ENCODE measurements at places on chromosomes 2 and 18. TPM values are rescaled to one million over a fixed set of nuclear protein-coding genes. Genes with fewer than 3 reads are reported as not detected.

- H3K27me3 ChIP-seq, result no peaks in the 10 kb centered on the region
- no peaks in the 10 kb centered on the region for H3K36me3 ChIP-seq
- no peak overlapping the region for H3K27ac ChIP-seq
- no peak for DNase-seq
These were observed 153.2 kb downstream of the WDR7 start for GRCh38 chr18:56804395-56804794.

DNA sequence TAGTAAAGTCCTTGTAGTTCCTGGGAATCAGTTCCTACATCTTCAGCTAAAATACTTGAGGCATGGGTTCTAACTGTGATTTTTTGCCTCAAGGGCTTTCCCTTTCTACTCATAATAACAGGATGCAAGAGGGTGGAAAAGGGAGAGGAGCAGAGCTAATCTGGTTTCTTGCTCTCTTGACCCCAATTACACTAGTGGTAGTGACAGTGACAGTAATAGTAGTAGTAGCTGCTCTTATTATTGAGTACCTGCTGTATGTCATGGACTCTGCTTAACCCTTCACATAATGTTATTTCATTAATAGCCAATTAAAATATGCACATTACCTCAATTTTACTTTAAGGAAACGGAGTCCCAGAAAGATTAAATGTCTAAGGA, 214.8 kb upstream of the HNRNPA3 start:
- no peak for DNase-seq
- H3K27me3 ChIP-seq, result no peaks in the 10 kb centered on the region
- no peak overlapping the region for H3K4me3 ChIP-seq
- H3K36me3 ChIP-seq, result no peaks in the 10 kb centered on the region
- peaks cover 9% of the 10 kb centered on the region for H3K4me1 ChIP-seq
- no peak overlapping the region for H3K27ac ChIP-seq

GRCh38 chr2:56288838-56289580, 105.2 kb downstream of the CCDC85A start:
- no peaks in the 10 kb centered on the region for H3K4me1 ChIP-seq
- no peak overlapping the region for H3K4me3 ChIP-seq
- no peak overlapping the region for H3K27ac ChIP-seq
- H3K27me3 ChIP-seq, result no peaks in the 10 kb centered on the region

SAG gene
- not detected for total RNA-seq
